ENCODE measurements at places on chromosomes 3 and 15.

DNA sequence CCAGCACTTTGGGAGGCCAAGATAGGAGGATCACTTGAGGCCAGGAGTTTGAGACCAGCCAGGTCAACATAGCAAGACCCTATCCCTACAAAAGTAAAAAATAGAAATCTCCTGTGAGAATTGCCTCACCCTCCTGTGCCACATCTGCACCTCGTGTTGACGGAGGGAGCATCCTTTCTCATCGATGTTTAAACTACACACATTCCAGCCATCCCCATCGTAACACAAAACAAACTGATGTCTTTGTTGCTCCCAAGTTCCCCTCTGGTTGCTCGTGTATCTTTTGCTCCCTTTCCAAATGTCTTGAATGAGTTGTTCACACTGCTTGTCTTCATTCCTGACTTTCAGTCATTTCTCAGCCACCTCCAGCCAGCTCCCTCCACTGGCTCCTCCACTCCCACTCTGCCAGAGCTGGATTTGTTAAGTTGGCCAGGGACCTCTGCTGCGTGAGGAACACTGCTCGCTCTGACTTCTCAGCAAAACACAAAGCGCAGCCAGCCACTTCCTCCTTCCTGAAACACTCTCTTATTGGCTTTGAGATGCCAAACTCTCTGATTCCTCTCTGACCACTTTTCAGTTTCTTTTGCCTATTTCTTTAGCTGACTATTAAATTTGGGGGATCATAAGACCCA, 53.6 kb upstream of the ATP13A3 start:
- no peak for DNase-seq

DNA sequence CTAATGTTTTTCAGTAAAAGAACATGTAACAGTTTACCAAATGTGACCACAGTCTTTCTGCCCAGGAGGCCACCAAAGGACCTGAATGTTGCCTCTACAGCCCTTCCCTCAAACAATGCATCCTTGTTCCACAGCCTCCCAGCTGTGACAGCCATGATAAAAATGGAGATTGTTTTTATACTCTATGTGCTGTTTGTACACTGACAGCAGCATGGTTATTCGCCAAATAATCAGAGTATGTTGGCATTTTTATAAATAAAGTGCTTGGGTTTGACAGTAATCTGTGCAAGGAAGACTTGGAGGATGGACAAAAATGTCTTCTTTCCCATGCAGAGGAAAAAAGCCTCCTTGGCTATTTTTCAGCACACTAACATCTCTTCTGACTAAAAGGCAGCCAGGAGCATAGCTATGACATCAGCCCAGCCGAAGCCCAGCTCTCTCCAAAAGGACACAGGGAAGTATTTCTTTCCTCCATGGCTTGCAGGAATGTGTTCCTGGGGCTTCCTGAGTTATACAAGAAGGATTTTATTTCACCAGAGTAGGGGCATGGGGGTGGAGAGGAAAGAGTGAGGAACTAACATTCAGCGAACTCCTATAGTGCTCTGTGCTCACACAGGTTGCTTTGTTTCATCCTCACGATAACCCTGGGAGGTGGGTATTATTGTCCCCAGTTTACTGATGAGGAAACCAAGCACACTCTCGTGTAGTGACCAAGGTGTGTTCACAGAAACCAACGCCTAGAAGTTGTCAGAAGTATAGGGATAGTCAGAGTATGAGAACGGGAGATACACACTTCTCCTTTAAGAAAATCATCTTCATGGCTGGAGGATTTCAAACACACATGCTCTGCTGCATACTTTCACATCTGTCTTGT, 339.7 kb downstream of the MECOM start:
- DNase-seq, result peak; percentile 9

DNA sequence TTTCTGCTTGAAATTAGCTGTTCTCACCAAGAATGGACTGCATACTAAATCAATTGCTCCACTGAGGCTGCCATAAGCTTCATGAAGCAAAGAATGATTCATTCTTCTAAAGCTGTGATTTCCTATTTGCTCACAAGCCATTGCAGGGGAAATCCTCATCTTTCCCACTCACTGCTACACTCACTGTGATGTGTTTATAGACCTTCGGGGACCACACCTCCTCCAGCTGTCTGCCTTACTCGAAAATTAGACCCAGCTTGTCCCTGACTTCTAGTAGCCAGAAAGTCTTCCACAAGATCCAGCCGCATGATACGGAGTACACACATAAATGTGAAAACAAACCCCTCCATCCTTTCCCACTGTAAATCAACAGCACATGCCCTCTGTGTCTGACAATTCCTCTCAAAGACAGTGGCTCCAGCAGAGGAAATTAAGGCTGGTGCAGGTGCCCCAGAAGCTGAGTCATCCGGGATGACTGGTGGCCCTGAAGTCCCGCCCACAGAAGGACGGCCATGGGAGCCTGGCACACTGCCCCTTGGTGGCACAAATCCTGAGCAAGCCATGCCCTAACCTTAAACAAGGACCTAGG, 172.0 kb downstream of the STT3B start:
- DNase-seq, result peak; percentile 44

DNA sequence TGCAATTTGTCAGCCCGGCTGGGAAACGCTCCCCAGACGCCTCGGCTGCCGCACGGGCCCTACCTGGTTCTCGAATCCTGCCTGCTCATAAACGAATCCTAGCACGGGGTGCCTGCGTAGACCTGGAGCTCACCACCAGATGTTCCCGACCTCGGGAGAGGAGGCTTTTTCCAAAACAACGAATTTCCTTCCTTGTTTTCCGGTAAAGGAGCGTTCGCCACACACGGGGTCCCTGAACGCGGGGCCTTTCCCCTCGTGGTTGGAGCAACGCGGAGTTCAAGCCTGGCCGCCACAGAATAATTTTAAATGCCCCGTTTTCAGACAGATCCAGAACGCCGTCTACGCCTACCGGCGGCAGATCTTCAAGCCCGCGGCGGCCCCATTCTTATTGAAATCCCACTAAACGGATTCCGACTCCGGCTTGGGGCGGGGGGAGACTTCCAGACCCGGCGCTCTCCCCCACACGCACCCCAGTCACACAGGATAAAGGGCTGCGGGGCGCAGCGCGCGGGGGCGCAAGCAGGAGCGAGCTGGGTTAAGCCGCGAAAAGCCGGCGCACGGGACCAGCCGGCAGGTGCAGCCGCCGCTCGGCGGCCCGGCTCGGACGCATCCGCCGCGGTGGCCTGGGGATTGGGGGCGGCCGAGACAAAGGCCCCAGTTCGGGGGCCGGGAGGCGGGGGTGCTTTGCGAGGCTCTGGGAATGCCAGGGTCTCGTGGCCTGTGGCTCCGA, 895 bp downstream of the GATA2 start:
- no peak for DNase-seq

Measured in fibroblast of skin of left biceps (primary cell).